ENCODE measurements at places on chromosomes 5 and 9.

GRCh38 chr5:138748630-138749081 is 4.6 kb upstream of the CTNNA1 start:
- no peak for DNase-seq

DNA sequence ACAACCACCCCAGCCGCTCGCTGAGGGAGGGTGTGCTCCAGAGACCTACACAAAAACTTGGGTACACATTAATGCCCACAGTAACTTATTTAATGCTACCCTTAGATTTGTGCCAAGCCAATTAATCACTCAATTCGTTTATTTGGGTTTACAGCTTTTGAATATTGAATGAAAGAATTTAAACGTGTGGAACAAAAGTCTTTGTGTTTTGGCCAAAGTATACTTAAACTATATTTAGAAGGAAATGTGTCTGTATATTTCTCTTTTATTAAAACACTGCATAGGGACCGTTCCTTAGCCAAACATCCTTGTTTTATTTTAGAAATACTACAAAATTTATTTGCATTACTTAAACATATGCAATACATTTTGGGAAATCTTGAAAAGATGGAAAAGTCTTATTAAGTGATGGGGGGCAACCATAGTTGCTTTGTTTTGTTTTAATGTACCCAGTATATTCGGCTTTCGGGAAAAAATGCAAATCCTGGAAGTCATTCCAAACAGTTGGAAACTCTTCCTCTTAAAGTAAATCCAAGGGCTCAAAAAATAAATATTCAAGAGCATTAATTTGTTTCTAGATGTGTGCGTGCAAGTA is 11.8 kb downstream of the ZNF608 start:
- no peak for DNase-seq

GRCh38 chr5:178673801-178674295 is 47.0 kb upstream of the CLK4 start:
- no peak for DNase-seq

DNA sequence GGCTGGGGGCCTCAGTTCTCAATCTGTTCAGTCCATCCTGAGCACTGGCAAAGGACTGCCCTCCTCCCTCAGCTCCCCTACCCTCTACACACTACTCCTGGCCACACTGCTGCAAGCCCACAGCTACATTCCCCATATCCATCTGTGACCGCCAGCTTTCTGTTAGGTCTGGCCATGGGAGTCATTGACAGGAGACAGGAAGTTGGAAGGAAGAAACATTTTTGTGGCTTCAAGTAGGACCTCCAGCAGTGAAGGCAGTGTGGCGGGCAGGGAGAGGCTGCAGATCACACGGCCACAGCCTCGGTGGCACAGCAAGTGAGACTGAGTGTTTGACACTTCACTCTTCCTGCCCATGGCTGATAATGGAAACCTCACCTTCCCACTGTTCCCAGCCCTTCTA is 55.9 kb downstream of the SECISBP2 start:
- DNase-seq: no peak

DNA sequence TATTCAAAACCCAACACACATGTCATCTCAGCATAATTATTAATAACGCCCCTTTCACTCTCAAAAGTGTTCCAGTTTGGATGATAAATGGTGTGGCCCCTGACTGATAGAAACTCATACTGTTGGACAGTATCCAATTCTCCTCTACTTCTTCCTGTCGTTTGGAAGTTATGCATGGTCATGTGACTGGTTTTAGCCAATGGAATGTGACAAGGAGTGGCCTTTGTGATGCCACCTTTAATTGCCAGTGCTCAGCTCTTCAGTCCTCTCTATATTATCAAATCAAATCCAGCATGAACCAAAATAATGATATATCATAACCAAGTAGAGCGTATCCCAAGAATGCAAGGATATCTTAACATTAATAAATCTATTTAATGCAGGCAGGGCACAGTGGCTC is 117.8 kb upstream of the SPIN1 start:
- no peak for DNase-seq
